ENCODE measurements at places on chromosomes 5 and 9. TPM values are rescaled to one million over a fixed set of nuclear protein-coding genes. Genes with fewer than 3 reads are reported as not detected.

NAA35 gene
- 15.7 TPM for total RNA-seq

PHF24 gene
- not detected for total RNA-seq

GOLGA2 gene
- 76.2 TPM for total RNA-seq

TOR2A gene
- 11.4 TPM for total RNA-seq

KIF12 gene
- total RNA-seq = 0.85 TPM

- no peak for DNase-seq
Measured at GRCh38 chr5:17308326-17309065, 91.1 kb downstream of the BASP1 start.

DNA sequence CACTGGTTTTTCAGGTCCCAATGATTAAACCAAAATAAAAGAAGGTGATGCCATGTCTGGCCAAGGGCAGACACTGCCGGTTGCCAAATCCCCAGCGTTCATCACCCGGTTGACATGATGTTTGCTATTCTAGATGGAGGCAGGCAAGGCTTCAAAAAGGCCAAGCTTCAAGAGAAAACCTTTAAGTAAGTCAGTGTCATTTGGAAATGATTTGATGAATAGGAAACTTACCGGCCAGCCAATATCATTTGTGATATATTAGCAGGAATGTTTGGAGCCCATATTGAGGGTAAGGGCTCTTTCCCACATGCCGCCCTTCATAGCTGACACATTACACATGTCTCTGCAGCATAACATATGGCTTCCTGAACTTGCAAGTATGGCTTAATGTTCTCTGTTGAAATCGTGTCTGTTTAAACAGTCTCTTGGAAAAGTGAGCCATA, 89.5 kb upstream of the TTC23L start:
- no peak for DNase-seq

DNA sequence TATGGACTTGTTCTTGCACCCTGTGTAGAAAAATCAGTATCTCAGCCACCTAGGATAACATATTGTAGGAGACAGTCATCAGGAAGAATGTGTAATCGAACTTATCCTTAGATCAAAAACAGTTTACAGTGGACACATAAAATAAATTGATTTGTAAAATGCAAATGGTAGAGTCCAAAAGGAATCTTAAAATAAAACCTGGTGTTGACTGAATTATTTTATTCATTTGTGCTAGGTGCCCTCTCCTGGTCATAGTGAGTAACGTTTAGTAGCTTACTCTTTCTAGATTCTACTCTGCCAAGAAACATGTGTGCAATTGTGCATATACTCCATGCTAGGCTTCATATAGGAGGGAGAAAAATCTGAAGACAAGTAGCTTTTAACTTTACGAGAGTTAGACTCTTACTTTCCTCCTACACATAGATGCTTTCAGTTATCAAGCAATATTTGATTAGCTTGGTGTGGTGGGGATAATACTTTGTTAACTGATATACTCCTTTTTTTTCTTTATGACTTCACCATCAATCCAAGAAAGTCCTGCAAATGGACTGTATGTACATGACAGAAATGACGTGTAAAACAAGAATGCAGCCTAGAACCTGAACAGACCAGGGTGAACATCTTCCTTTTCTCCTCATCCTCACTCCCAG, 23.7 kb upstream of the LOX start:
- peak; percentile 45 for DNase-seq

- DNase-seq = no peak
Measured at GRCh38 chr9:121700165-121700831, 48.9 kb downstream of the DAB2IP start.

GRCh38 chr9:81833563-81834345, 94.5 kb upstream of the SPATA31D4 start:
- DNase-seq = peak; percentile 50
